GM12878 (cell line): ENCODE measurements at places on chromosomes 2 and 18. TPM values are rescaled to one million over a fixed set of nuclear protein-coding genes. Genes with fewer than 3 reads are reported as not detected.

Gene CFC1
- polyA plus RNA-seq: not detected in 2 replicates

Gene CTLA4
- polyA plus RNA-seq: not detected in 2 replicates

DNA sequence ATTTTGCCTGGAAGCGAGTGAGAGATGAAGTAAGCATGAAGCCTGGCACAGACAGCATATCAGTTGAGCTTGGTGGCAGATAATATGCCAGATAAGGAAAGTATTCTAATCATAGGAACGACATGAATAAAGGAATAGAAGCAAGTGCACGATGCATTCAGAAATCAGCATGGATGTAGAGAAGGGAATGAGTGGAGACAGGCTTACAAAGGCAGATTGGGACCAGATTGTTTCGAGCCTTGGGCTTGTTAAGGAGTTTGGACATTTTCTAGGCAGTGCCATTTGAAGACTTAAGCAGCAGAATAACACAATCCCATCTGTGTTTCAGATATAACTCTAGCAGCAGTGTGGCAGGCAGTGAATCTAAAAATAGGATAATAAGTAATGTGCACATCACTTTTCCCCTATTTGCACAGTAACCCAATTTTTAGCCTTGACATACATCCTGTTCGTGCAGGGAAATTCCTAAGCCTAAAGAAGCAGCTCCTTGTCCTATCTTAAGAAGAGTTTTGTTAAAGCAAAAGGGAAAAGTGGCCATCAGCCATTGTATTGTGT lies 450.2 kb downstream of the PLCL1 start:
- DNase-seq: no peak
- no peak overlapping the region for H3K27ac ChIP-seq
- H3K4me3 ChIP-seq: no peak overlapping the region
- H3K36me3 ChIP-seq: no peaks in the 10 kb centered on the region

Gene ASB18
- not detected in 2 replicates for polyA plus RNA-seq

GRCh38 chr2:7826656-7827055 lies 855.2 kb upstream of the ID2 start:
- no peak for DNase-seq
- no peak overlapping the region for H3K4me3 ChIP-seq
- H3K27ac ChIP-seq: peak overlapping the region; percentile 75
- no peaks in the 10 kb centered on the region for H3K27me3 ChIP-seq
- H3K4me1 ChIP-seq: peaks cover 10% of the 10 kb centered on the region

- DNase-seq: peak; percentile 60
- H3K4me1 ChIP-seq: no peaks in the 10 kb centered on the region
- H3K4me3 ChIP-seq: no peak overlapping the region
- H3K27me3 ChIP-seq: no peaks in the 10 kb centered on the region
- no peaks in the 10 kb centered on the region for H3K36me3 ChIP-seq
- peak overlapping the region; percentile 29 for H3K27ac ChIP-seq
Measured at GRCh38 chr2:195410074-195410671, 246.9 kb upstream of the SLC39A10 start.
